ENCODE measurements at places on chromosomes 2 and 18.

GRCh38 chr2:54041135-54041534, 70.3 kb upstream of the PSME4 start:
- peak; percentile 53 for DNase-seq

GRCh38 chr18:32238635-32239268, 48.9 kb downstream of the MEP1B start:
- no peak for DNase-seq

GRCh38 chr18:12393510-12393909, 14.2 kb upstream of the PRELID3A start:
- no peak for DNase-seq

GRCh38 chr2:140627136-140627535, 1503.7 kb downstream of the LRP1B start:
- DNase-seq, result no peak

DNA sequence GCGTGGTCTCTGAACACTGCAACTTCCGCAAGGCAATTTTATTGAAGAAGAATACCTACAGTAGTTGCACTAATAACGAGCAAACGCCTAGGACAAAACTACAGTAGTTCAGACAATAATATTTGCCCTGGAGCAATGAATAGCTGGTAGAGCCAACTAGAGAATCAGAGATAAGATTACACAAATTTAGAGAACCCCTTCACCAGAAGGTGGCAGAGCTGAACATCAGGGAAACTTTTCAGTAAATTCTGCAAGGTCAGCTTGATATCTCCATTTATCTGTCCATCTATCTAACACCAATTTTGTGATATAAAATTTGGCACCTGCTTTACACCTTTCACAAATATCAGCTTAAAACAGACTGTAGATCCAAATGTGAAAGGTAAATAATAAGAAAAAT, 43.8 kb downstream of the CDH19 start:
- DNase-seq, result no peak

DNA sequence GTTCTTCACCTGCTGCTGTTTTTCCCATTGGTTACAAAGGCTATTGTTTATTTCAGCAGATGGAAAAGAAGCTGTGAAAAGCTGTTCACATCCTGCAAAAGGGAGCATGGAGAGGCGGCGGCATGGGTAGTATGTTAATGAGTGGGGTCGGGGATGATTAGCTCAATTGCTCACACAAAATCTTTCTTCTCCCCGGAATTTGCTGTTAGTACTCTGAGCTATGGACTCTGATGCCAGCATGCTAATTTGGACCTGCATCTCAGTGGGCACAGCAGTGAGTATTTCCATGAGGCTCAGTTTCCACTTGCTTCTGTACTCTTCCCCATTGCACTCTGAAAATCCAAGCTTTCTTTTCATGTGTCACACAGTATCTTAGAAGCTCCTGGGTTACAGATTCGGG, 61.6 kb downstream of the DNER start:
- no peak for DNase-seq

GRCh38 chr18:10051877-10052631, 138.2 kb downstream of the VAPA start:
- DNase-seq, result no peak

- DNase-seq, result no peak
Observed at GRCh38 chr2:199870581-199870980, 19.6 kb upstream of the FTCDNL1 start.

- DNase-seq, result no peak
Observed at GRCh38 chr18:63730773-63731172, 28.0 kb downstream of the SERPINB11 start.

GRCh38 chr2:48946449-48947048, 191.0 kb upstream of the LHCGR start:
- DNase-seq, result no peak

- no peak for DNase-seq
Observed at GRCh38 chr2:191935247-191935646, 88.4 kb upstream of the CAVIN2 start.

GRCh38 chr2:134461511-134461910, 207.6 kb downstream of the MGAT5 start:
- no peak for DNase-seq

- no peak for DNase-seq
Observed at GRCh38 chr2:127535422-127535901, at the start of gene MYO7B. MYO7B (plus strand) TSS chr2:127535683; CDS start chr2:127559723, 24,040 bp downstream.

DNA sequence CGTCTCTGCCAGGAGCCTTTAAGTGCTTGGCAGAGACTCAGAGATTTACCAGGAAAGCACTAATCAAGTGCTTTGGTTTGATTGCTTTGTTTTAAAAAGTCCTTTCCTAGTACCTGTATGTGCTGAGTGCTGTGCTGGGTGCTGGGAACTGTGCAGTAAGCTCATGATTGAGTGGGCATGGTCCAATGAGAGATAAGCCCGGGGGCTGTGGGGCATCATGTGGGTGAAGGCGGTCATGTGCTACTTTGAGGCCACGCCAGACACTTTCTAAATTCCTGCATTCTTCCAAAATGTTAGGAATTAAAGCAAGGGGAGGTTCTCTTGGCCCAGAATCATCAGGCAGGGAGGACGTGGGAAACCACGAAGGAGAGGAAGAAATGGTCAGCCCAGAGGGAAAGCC, 109.0 kb downstream of the ACAA2 start:
- DNase-seq, result no peak

GRCh38 chr2:143698352-143698751, 569.1 kb downstream of the ARHGAP15 start:
- no peak for DNase-seq

DNA sequence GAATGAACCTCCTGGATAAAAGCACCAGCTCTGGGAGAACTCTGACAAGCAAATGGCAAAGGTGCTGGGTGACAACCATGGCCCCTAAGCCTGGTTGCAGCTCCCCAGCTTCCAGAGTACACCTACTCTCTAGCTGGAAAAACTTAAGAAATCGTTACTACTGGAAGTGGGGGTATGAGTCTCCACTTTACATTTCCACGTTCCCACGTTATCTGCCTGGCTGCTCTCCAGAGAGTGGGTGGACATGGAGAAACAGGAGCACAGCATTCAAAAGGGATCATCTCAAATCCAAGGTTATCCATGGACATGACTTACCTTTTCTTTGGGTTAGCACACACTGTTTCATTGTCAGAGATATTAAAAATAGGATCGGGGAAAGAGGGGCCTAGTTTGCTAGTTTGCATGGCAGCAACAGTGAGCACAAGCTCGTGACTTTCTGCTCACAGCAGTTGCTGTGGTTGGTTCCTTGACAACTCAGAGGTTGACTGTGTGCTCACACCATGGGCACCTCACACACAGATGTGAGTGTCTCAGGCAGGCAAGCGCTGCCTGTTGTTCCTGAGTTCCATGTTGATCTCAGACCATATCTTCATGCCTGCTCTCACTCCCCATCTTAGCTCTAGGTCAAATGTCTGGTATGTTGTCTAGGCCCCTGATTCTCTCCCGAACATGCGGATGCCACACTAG, 32.5 kb downstream of the PTPN18 start:
- DNase-seq, result no peak

DNA sequence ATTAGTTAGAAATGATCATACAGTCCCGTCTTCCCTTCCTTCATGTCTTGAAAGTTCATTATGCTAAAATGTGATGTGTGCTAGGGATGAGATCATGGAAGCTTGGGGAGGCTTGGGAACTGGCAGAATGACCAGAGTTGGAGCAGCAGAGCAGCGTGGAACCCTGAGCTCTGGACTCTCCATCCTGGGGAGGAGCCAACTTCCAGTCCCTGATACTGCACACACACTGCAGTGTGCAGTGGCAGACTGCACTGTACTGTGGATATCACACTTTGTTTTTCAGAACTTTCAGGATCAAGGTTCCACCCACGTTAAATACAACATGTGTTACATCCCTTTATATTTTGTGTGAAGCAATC, 27.3 kb upstream of the GREB1 start:
- DNase-seq, result no peak

GRCh38 chr18:51739044-51739666, 541.7 kb upstream of the MEX3C start:
- DNase-seq, result no peak

DNA sequence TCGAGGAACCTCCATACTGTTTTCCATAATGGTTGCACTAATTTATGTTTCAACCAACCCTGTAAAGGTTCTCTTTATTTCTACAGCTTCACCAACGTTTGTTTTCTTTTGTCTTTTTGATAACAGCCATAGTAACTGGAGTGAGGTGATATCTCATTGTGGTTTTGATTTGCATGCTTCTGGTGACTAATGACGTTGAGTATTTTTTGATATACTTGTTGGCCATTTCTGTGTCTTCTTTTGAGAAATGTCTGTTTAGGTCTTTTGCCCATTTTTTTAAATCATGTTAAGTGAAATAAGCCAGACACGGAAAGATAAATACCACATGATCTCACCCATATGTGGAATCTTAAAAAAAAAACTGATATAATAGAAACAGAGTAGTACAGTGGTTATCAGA, 74.8 kb upstream of the SMIM21 start:
- no peak for DNase-seq

DNA sequence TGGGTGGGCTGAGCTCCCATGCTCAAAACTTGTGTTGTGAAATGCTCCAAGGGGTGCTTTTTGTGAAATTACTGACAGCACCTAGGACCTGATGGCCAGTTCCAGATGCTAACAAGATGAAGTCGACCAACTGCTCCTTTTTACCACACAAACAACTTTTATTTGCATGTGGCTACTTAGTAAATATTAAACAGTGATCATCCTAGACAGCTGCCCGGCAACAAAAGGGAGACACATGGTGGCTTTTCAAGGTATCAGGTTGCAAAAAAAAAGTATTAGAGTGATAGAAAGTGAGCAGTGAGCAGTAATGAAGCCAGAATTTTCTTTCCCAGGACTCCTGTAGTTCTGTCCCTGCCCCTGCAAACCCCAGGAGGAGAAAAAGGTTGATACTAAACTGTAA, 118.5 kb downstream of the RPIA start:
- DNase-seq, result no peak

DNA sequence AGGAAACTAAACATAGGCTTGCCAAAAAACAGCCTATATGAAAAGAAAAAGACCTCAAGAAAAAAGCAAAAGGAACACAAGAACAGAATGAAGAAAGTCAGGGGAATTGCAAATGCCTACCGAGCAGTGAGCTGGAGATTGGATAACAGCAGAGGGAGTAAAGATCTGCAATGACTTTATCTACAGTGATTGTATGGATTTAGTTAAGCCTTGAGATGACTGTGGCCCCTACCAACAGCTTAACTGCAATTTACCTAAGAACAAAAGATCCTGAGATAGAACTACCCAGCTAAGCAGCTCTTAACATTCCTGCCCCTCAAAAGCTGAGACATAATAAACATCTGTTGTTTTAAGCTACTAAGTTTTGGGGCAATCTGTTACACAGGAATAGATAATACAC, 20.5 kb downstream of the LNPK start:
- no peak for DNase-seq

DNA sequence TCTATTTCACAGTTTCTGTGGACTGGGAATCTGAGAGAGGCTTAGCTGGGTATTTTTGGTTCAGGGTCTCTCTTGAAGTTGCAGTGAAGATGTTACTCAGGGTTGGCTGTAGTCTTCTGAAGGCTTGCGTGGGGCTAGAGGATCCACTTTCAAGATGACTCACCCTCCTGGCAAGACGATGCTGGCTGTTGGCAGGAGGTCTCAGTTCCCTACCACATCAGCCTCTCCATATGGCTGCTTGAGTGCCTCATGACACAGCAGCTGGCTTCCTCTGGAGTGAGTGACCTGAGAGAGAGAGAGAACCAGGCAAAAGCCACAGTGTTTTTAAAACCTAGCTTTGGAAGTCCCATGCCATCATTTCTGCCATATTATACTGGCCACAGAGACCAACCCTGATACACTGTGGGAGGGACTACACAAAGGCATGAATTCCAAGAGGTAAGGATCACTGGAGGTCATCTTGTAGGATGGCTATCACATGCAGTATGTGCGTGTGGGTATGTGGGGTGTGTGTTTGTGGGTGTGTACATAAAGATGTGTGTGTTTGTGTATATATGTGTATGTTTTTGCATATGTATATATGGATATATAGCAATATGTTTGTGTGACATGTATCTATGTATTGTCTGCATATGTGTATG, 25.1 kb downstream of the DNPEP start:
- DNase-seq, result no peak

DNA sequence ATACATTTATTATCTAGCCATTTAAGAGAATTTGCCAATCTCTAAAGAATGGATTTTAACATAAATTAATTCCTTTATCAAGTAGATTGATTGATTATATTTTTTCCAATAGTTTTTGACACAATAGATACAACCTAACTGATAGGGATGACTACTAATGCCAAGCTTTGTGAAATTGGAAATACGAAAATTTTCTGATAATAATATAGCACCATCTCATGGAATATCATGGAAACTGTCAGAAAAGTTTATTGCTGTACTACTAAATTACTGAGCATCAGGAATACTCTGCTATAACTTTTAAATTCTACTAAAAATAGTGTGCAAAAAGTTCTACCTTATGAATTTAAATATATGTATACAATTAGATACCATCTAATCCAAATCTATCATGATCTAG, 101.8 kb upstream of the MAP2 start:
- DNase-seq, result no peak

GRCh38 chr2:217691516-217691915, 311.3 kb downstream of the TNS1 start:
- DNase-seq, result no peak

- DNase-seq, result no peak
Observed at GRCh38 chr2:42928692-42929545, 136.5 kb upstream of the HAAO start.

DNA sequence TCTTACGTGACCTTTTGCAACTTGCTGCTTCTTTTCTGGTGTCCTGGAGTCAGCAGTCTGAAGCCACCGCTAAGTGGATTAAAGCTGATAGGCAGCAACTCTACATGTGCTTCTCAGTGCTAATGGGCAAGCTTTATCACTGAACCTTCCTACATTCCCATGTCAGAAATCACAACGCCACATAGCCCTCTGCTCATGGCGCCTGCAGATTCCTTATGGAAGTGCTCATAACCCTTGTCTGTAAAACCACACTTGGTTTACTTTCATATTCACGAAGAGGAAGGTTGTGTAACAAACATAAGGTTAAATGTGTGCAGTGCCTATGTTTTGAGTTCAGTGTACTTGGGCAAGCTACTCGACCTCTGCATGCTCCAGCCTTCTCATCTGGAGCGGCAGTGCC, 319.8 kb downstream of the FBXO15 start:
- no peak for DNase-seq

DNA sequence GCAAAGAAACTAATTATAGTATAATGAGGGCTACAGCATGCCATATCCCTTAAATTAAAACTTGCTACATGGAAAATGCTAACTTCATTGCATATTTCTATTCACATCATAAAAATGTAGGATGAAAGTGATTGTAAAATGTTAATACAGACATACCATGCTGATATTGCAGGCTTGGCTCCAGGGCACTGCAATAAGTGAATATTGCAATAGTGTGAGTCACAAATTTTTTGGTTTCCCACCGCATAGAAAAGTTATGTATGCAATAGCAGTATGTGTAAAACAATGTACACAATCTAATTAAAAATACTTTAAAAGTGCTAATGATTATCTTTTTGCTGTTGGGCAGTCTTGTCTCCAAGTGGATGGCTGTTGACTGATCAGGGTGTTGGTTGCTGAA, 162.1 kb downstream of the CD8B2 start:
- DNase-seq, result no peak
